Eye (tissue), 1 donor: ENCODE measurements at places on chromosomes 3 and 15.

DNA sequence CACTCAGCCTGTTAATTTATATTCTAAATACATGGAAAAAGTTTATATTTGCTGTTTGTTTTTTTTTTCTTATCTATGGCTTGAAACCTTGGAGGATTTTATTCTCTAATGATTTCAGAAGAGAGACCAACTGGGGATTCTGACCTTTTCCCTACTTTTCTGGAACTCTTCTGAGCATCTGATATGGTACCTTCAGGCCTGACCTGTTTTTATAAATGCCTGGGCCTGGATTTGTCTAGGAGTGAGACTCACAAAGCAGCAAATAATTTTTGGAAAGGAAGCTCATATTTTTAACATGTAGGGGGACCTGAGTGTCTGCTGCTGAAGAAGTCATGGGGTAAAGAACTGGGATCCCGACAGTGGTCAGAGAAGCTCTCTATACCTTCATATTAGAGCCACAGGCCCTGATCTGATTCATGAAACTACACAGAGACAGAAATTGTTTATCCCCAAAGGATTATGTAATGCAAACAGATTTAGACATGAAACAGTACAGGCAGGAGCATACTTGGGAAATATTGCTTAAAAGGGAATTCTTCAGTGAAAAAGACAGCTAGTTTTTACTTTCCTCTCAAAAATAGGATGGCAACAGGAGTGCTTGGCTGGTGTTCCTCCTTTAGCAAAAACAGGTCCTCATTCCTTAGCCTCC, 15.9 kb downstream of the PPM1L start:
- DNase-seq = no peak

GRCh38 chr3:54670201-54671000, 257.5 kb downstream of the LRTM1 start:
- peak; percentile 54 for DNase-seq

DNA sequence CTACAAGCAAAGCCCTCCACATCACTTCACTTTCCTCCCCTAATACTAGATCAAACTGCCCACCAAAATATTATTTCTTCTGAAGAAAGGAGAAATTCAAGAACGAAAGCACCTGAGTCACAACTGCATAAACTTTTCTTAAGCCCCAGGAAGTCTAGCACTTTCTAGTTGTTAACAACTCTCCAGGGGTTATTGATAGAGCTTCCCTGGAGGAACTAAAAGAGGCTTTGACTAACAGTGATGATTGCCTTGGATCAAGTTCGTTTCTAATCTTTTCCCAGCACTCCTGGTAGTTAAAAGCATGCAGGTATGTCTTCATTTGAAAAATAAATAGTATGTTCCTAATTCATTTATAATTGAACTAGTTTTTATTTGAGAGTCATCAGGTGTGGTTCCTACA, 917.0 kb downstream of the TUSC7 start:
- no peak for DNase-seq

GRCh38 chr3:125435231-125435630, 60.1 kb upstream of the ZNF148 start:
- DNase-seq = no peak

DNA sequence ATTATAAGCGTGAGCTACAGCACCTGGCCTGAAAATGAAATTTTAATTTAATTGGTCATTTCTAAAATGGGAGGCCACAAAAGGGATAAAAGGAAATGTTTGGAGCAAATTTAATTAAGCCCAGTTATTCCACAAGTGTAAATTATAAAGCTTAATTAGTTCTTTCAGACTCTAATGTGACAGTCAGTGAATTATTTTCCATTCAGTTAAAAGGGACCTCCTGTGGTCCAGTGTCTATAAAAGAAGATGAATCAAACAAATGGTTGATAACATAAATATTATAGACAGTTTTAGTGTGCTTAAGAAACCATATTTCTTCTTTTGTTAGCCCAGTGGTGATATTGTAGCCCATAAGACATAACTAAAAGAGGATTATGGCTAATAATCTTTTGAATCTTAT, 66.4 kb downstream of the CNOT10 start:
- DNase-seq = no peak

DNA sequence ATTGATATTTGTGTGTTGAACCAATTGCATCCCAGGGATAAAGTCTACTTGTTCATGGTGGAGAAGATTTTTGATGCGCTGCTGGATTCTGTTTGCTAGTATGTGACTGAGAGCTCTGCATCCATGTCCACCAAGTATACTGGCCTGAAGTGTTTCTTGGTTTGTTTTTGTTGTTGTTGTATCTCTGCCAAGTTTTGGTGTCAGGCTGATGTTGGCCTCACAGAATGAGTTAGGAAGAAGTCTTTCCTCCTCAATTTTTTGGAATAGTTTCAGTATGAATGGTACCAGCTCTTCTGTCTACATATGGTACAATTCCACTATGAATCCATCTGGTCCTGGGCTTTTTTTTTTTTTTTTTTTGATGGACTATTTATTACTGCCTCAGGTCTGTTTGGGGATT, 50.9 kb upstream of the OSTN start:
- no peak for DNase-seq
